NCI-H2107 (cell line): ENCODE measurements at places on chromosomes 4 and X.

GRCh38 chr4:76147454-76148141 lies 599 bp downstream of the NUP54 start:
- DNase-seq: peak; percentile 6

- no peak for DNase-seq
Measured at GRCh38 chr4:145815626-145816025, 123.0 kb downstream of the ZNF827 start.

- DNase-seq: no peak
Measured at GRCh38 chr4:149443537-149443936, 372.1 kb downstream of the IQCM start.

DNA sequence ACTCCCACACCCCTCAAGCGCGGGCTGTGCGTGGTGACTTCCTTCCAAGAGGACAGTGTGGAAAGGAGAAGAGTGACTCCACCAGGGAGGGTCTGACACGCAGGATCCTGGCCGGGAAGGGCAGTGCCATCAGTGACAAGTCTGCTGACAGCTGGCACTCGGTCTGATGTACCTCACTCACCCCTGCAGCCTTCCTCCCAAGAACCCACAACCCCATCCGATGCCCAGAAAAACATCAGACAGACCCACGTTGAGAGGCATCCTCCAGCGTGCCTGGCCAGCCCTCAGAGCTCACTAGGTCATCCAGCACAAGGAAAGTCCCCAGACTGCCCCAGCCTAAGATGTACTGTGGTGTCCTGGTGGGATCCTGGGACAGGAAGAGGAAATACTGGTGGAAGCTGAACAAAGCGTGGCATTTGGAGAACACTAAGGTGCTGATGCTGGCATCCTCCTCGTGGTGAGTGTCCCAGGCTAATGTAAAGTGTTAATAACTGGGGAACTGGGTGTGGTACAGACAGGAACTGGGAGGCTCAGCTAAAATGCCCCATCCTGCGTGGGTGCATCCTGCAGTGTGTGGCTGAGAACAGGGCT lies 200.0 kb upstream of the PSAPL1 start:
- DNase-seq: no peak

DNA sequence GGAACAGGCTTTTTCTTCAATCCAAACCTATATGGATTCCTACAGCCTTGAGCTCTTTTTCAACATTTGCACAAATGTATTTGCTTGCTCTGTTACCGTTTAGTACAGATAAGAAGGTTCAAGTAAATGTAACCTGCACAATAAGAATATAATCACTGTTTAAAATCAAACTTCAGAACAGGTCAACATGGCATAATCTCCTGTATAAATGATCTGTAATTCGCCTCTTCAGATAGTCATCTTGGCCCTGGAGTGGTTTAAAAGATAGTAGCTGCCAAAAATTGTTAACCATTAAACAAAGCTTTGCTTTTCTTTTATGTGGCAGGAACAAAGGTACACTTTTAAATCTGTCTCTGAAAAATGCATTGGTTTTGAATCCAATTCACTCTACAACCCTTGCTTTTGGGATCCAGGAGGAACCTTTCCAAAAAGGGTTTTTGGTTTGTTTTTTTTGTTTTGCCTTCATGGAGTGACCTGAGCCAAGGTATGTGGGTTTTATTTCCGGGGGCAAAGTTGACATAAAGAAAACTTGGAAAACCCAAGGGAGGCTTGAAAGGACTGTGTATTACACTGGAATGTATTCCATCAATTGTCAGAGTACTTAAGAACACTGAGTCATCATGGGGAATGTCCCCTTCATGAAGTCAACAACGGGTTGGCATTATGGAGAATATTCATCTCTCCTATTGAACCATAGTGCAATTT lies 210.4 kb upstream of the HCCS start:
- DNase-seq: no peak

GRCh38 chr4:181548873-181549575 lies 694.2 kb upstream of the TENM3 start:
- no peak for DNase-seq

DNA sequence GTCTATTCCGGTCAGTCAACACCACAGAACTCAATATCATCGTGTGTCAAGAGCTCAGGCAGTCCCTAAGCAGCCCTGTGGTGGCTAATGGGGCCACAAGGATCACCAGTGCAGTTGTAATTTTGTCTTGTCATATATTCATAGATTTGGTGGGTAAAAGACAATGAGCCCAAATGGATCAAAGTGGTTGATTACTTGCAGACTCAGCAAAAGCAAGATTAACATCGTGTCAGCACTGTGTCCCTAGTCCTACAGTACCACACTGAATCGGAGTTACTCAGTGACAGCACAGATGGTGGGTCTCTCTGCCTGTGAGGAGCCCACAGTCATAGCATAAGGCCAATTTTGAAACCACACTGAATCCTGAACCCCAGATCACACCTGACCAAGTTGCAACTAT lies 8.7 kb downstream of the XAGE5 start:
- DNase-seq: no peak

DNA sequence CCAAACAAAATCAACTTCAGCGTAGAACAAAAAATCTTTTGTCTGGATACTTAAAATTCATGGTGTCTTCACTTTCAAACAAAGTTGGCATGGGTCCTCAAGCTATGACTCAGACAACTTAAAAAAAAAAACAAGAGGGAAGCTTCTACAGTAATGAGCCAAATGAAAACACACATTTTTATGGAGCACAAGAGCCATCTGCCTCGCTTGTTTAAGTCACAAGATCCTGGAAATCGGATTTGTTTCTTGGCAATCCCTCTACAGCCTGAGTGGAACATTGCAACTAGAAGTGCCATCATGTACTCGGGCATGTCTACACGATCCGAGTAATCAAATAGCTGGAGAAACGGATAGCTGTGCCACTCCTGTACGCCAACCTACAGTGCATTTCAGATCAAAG lies 22.6 kb downstream of the LAMP2 start:
- no peak for DNase-seq

DNA sequence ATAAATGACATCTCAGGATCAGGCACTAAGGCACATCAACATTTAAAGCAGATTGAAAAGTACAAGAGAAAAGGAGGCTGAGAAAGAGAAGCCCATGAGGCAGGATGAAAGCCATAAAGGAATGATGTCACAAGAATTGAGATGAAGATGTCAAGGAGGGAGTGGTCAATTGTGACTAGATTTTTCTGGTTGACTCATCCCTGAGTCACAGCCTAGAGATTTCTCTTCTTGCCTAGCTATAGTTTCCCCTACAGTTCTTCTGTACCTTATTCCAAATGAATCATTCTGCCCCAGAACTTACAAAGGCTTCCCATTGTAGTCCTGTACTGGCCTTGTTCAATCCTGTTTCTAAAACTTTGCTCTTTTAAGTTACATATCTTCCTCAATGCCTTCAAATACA lies 3.4 kb upstream of the USP53 start:
- DNase-seq: no peak

DNA sequence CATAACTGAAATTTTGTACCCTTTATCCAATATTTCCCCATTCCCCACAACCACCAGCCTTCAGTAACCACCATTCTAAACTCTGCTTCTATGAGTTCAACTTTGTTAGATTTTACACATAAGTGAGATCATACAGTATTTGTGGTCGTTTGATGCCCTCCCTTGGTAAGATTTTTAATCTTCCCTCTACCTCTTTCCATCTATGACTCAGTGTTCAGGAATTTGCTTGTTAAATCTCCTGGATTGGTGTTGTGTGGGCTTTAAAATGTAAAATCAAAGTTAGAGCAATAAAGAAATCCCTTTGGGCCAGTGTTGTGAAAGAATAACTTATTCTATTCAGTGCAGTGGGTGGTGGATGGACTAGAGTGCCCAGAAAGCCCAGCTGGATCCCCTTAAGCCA lies 37.4 kb downstream of the SLC16A2 start:
- DNase-seq: no peak

DNA sequence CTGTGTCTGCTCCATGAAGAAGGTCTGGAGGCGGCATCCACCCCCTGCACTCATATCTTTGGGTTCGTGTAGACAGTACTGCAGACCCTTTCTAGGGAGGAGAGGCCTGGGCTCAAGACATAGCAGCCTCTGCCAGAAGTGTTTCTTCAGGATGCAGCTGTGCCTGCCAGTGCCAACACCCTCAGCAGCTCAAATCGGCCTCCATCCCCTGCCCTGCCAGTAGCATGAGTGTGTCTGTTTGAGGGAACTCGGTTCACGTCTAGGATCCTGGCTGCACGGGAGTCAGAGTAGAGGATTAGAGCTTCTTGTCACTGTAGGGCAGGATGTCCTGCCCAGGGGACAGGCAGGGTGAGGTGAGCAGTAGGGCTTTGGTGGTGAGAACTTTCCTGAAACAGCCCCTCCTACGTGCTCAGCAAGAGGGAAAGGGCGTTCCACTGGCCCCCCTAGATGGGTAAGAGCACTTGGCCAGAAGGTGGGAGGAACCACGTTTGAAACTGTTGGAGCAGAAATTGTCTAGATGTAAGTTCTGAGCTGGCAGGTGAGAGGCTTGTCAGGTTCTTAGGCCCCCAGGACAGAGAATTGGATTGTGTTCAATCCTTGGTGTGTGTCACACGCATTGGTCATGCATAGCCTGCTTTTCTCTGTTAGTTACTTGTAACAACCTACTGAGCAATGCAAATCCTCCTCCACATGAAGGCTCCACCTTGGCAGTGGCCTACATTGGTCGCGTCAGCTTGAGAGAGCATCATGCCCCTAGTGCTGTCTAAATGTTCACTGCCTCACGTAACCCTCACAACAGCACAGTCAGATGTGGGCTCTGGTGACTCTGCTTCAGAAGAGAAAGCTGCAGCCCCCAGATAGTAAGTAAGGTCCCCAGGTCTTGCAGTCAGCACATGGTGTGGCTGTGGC lies 25.8 kb upstream of the FAM193A start:
- no peak for DNase-seq

DNA sequence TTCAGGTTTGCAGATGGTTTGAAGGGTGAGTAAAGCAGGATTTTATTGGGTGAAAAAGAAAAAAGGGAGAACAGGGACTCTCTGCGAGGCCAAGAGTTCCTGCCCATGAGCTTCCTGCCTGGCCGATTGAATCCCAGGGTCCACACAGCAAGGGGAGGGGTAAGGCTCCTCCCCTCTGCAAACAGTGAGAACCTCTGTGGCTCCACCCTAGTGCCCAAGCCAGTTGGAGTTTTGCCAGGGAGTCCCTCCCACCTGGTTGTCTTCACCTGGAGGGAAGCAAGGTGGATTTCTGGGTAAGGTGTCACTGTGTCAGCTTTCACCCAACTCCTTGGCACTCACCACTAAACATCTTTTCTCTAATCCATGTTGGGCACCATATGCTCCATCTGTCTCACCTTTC lies 70.9 kb downstream of the PDHA2 start:
- no peak for DNase-seq

DNA sequence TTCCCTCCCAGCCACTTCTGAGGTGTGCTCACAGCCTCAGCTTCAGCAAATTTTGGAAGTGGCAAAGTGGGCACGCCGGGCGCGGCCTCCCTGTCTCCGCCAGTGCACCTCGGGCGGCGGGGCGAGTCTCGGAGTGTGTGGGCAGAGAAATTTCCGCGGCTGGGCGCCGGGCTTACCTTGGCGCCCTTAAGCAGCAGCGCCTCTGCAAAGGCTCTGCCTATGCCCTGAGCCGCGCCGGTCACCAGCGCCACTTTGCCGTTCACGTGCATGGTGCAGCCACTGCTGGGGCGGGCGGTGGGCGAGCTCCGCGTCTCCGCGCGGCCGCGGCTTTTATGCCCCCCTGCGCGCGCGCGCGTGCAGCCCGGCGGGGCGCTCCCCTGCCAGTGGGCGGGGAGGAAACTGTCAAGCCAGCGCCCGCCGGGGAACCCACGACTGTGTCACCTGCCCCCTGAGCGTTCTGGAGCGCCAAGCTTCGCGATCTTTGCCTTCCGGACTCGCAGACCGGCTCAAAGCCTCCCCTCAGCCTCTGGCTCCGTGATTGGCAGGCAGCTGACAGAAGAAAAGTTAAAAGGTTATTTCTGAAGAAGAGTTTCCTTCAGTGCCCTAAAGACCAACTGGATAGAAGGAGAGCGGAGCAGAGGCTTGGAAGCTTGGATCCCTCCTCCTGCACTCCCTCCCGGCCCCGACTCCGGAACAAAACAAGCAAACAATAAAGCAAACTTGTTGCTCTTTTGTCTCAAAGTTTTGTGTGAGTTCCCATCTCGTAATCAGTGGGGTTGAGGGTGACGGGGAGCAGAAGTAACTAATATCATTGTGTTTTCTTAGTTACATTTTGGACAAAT lies at the start of gene HPGD:
HPGD (minus strand) TSS at position 306 of the 842 bp plus-strand sequence; CDS start at position 269, 37 bp downstream.
- no peak for DNase-seq

- DNase-seq: no peak
Measured at GRCh38 chrX:24877288-24877664, 138.5 kb downstream of the ARX start.

DNA sequence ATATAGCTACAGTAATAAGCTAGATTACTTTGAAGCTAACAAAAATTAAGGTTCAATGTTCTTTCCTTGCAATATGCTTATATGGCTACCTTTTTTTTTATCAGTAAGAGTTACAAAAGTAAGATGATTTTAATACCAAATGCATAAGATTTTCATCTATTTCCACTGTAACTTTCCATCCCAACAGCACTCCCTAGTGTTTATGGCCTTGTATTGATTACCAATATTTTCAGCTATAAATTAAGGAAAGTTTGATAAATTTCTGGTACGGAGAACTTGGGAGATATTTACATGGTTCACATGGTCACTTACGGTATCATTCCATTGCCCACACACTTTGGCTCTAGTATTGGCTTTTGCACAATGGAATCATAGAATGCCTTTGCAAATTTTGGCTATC lies 448.9 kb upstream of the PABPC4L start:
- DNase-seq: no peak

DNA sequence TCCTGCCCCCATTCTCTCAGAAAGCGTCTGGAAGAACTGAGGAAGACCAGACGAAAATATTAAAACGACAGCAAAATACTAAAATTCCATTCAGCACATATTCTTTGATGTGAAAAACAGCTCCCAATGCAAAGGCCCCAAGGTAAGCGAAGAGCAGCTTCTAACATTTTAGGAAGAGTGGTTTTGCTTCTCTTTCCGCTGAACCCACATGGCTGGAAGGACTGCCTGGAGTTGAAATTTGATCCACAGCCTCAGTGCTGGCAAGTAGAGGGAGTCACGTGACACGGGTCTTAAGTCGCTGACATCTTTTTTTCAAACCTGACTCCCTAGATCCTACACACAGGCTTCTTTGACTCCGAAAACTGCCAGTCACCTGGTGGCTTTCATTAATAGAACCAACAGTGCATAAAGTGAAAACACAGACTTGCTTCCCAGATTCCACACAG lies at the start of gene FAM13A:
FAM13A (minus strand) TSS at position 233 of the 446 bp plus-strand sequence; CDS start at position 12, 221 bp downstream.
- peak; percentile 63 for DNase-seq

- no peak for DNase-seq
Measured at GRCh38 chr4:184728858-184729257, 5.0 kb downstream of the CENPU start.

GRCh38 chrX:42496239-42496638 lies 281.7 kb downstream of the PPP1R2C start:
- DNase-seq: no peak

GRCh38 chr4:185711726-185712125 lies 100.3 kb downstream of the SORBS2 start:
- no peak for DNase-seq
